ENCODE measurements at places on chromosomes 12 and 14.

DNA sequence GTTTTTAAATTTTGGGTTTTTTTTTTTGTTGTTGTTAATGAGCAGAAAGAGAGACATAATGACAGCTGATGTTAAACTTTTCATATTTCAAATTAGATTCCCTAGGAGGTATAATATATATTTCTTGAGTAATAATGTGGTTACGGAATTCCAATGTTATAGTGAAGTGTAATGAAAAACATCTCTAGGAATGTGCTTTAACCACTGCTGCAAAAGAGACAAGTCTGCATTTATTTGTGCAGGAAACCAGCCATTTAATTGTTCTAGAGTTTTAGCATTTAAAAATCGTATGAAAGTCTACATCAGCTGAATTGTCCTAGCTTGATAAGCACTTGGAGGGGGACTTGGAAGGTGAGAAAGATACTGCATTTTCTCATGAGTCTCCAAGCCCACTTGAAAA is 14.3 kb downstream of the SERPINA10 start:
- no peak for DNase-seq

GRCh38 chr12:111226680-111227079 is 142.2 kb downstream of the PHETA1 start:
- DNase-seq = no peak

GRCh38 chr12:103879048-103879692 is 38.1 kb upstream of the NT5DC3 start:
- no peak for DNase-seq

- DNase-seq = no peak
Measured at GRCh38 chr12:96237465-96238077, 43.4 kb downstream of the ELK3 start.

DNA sequence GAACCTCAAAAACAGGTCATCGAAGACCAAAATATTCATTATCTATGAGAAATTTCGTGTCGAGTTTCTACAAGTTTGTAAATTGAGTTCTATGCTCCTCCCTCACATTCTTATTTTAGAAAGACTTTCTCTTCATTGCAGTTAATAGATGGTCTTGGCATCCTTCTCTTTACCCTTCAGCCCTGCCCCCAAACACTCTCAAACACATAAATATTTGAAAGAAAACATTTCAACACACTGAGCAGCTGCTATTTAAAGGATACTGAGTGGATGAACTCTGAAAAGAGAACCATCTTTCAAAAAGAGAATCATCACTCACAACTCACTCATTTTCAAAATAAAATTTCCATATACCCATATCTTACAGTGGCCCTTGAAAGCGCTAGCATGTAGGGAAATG is 67.1 kb downstream of the NUAK1 start:
- no peak for DNase-seq

- DNase-seq = no peak
Measured at GRCh38 chr12:5432011-5432400, at the start of gene NTF3. NTF3 (plus strand) TSS chr12:5432108; CDS start chr12:5432325, 217 bp downstream.

- no peak for DNase-seq
Measured at GRCh38 chr12:71392521-71393145, 47.0 kb upstream of the LGR5 start.

- DNase-seq = no peak
Measured at GRCh38 chr12:52949413-52950331, 754 bp downstream of the KRT18 start.

DNA sequence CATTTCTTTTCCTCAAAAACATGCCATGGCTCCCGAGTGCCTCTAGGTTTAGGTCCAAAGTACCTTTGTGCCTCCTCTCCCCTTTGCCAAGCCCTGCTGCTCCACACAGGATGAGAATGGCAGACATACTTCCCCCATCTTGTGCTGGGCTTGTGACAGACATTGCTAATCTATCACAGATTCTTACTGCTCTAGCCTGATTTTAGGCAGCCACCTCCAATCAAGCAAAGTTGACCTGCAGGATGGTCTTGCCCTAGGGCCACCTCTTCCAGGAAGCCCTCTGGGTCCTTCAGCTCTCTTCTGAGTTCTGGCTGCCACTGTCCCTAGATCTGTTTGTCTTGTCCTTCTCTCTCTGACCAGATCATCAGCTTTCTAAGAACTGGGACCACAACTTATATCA is 20.5 kb downstream of the FOXN4 start:
- no peak for DNase-seq

GRCh38 chr12:26741584-26742227 is 91.3 kb downstream of the ITPR2 start:
- DNase-seq = no peak

DNA sequence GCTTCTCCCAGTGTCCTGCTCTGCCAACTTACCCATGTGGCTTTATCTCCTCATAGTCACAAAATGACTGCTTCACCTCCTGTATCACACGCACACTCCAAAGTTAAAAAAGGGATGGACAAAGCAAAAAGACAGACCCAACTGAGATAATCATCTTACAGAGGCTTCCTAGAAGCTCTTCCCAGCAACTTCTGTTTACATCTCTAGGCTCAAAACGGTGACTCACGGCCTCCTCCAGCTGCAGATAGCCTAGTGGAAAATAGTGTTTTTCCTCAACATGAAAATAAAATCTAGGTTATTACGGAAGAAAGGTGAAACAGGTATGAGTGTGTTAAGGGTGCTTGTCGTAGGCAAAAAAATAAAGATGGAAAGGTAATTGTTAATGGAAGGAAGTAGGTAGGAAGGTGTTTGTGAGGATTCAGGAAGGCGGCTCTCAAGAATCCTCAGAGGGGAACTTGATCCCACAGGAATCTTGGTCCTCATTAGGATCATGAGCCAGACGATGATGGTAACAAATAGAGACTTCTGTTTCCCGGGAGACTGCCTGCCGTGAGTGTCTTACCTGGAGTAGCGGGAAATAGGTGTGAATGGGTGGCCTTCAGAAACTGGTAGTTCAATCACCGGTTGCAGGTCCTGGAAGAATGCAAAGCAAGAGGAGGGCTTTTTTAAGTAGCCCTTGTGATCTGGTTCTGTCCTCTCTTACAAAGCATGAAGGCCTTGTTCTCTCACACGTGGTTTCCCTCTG is 487.5 kb upstream of the TMEM132C start:
- no peak for DNase-seq

DNA sequence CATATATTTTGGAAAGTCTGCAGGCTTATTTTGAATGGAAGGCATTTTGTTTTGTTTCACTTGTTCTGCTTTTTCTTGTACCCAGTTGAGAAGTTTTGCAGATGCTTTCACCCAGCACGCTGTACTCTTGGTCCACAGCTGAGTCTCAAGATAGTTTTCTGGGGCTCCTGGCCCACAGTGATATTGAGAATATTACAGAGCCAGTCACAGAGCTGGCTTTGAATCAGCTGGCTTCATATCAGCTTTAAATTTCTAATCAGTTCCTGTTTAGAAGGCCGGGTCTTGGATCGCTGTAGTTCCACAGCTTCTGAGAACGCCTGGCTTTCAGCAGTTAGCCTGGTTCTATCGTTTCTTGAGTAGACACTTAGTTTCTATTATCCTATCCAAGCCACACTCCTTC is 32.5 kb upstream of the PARP11 start:
- DNase-seq = no peak

DNA sequence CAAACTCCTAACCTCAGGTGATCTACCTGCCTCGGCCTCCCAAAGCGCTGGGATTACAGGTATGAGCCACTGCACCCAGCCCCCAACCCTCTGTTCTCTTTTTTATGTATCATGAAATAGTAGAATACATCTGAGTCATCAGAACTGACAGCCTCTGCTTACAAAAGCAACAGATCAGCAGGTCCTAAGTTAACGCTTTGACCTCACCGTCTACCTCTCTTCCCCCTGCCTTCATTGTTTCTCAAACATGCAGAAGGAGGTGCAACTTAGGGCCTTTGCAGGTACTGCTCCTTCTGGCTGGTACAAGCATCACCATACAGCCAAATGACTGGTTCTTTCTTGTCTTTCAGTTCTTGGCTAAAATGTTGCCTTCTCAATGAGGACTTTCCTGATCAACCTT is 249.2 kb downstream of the PAWR start:
- DNase-seq = no peak

- DNase-seq = no peak
Measured at GRCh38 chr12:95131589-95132340, 58.3 kb upstream of the NR2C1 start.

DNA sequence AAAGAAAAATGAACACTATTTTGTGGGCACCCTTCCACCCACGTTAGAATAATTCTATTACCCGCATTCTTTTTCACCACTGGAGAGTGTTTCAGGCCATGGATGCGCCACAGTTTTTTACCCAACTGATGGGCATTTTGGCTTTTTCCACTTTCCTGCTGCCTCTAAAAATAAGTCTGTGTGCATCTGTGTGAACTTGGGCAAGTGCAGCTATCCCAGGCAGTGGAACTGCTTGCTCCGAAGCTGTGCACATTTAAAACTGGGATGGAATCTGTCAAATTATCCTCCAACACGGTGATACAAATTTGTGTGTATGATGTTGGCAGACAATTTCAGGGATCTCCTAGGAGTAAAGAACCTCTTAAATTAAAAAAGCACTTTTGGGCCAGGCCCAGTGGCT is 31.5 kb downstream of the PHETA1 start:
- DNase-seq = no peak

DNA sequence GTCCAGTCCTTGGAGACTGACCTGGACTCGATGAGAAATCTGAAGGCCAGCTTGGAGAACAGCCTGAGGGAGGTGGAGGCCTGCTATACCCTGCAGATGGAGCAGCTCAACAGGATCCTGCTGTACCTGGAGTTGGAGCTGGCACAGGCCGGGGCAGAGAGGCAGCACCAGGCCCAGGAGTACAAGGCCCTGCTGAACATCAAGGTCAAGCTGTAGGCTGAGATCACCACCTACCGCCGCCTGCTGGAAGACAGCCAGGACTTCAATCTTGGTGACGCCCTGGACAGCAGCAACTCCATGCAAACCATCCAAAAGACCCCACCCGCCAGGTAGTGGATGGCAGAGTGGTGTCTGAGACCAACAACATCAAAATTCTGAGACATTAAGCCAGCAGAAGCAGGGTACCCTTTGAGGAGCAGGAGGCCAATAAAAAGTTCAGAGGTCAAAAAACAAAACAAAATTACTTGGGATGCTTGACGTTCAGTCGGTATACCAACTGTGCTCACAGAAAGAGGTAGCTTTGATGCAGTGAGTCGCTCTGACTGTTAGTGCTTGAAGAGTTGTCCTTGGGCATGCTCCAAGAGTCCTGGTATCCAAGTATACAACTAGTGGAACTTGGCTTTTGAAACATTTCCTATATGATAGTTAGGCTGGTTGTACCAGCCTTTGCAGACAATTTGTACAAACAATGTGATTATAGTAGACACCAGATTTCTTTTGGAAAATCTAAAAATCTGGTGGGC is 4.8 kb downstream of the MED6 start:
- DNase-seq = no peak

GRCh38 chr14:104881369-104881979 is 16.4 kb downstream of the CEP170B start:
- no peak for DNase-seq

- no peak for DNase-seq
Measured at GRCh38 chr12:76706101-76706500, 57.8 kb upstream of the ZDHHC17 start.

DNA sequence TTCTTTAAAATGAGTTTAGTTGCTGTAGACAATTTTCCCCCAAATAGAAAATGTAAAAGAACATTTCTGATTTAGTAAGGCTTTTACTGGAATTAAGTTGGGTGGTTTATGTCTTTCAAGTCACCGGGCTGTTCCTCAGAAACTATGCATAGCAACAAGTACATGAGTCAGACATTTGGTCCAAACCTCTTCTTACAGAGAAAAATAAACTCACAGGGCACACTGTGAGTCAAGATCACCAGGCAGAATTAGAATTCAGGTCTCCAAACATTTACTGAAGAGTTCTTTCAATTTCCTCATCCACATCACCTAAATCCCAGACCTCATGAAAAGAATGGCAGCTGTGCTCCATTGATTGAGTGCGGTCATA is 476.1 kb upstream of the SOX5 start:
- no peak for DNase-seq

GRCh38 chr12:54214553-54215406 is 26.0 kb upstream of the SMUG1 start:
- peak; percentile 88 for DNase-seq

DNA sequence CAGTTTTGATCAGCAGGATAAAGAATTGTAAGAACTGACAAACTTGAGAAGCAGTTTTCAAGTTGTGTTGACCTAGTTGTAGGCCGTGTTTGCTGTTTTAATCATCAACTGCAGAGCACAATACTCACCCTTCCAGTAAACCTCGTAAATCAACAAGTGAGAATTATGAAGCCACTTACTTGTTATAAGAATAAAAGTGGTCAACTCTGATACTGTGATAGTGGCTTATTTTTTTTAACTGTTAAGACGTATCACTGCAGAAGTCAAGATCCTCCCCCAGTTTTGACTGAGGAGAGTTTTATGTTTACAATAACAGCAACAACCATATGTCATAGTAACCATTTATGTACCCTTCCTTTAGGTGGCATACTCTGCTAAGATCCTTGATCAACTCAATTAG is 100.8 kb upstream of the DACT1 start:
- no peak for DNase-seq

GRCh38 chr12:59626382-59626781 is 30.6 kb downstream of the SLC16A7 start:
- no peak for DNase-seq

- no peak for DNase-seq
Measured at GRCh38 chr14:74979442-74980397, 23.0 kb upstream of the EIF2B2 start.
